ENCODE measurements at places on chromosomes 11 and 22.

- no peak for DNase-seq
These were observed 34.1 kb downstream of the OTOG start for GRCh38 chr11:17581036-17581731.

GRCh38 chr22:35451592-35451991 lies 51.7 kb downstream of the MCM5 start:
- DNase-seq, result no peak

DNA sequence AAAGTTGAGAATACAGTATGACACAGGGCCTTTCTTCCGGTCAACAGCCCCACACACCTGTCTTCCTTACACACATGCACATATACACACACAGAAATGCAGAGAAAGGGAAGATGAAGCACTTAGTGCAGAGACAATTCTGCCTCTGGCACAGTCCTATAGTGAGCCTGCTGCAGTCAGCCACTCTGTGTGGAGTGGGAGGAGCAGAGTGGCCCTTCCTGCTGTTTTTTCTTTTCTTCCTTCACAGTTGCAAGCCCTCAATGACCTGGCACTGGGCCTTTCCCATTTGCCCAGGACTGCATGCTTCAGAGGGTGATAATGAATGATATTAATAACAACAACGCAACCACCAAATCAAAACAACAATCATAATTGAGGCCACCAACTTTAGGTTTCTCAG lies 527.0 kb upstream of the B3GAT1 start:
- DNase-seq, result no peak

GRCh38 chr22:42343121-42343454 lies 72.6 kb upstream of the TCF20 start:
- no peak for DNase-seq

DNA sequence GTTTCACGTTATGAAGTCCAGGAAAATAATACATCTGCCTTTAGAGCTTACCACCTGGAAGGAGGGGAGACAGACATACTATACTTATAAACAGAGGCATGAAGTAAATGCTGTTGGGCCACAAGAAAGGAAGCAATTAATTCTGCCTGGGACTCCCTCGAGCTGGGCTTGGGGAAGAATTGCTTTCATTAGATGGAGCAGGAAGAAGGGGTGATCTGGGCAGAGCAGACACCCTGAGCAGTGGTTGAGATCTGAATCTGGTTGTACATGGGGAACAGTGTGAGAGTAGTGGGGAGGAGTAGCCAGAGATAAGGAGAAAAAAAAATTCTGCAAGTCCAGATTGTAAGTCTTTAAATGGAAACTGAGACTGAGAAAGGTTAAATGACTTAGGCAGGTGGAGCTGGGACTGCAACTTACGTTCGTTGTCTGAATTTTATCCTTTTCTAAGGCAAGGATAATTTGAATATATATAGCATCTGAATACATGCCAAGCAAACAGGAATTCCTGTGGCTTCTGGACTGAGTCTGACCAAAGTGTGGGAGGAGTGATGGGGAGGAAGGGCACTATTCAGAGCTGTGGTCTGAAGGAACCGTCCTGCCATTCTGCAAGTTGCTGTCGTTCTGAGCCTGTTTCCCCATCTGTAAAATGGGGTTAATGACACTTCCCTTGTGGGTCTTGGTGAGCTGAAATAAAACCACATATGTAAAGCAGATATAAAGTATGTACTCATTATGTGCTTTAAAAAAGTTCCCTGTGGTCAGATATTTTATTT lies 7.9 kb downstream of the NCAM1 start:
- peak; percentile 79 for DNase-seq

GRCh38 chr11:115183830-115184229 lies 320.4 kb downstream of the CADM1 start:
- DNase-seq, result no peak

Data from LHCN-M2 (cell line).